C1 segment of cervical spinal cord (tissue), 14 donors: ENCODE measurements at places on chromosomes 11 and 22.

- DNase-seq, result no peak
Measured at GRCh38 chr11:11170352-11171084, 182.5 kb downstream of the CSNK2A3 start.

DNA sequence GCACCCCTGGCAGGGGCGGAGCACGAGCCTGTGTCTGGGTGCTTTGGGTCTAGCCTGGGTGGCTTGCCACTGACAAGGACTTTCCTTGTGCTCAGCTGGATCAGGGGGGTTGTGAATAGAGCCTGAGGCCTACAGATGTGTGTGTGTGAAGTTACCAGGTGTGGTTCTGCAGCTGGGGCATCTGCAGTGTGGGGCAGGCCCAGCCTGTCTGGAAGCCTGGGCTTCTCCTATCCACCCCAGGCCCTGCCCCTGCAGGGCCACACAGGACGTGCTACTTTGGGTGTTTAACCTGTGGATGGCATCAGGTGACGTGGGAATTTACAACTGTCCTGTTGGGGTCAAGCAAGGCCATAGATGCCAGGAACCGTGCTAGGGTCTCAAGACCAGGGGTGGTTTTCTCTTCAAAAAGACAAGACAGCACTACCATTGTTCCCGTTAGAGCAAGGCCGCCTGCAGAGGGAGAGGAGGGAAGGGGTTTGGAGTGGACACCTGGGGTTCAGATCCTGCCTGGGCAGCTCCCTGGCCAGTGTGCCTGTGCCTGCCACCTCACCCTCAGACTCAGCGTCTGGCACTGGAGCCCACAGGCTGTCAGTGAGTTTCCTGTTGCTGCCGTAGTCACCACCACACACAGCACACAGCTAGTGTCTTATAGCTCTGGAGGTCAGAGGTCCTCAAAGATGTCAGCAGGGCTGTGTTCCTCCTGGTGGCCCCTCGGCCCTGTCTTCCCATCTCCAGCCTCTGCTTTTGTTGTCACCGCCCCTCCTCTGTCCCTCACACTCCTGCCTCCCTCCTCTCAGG, 31.6 kb downstream of the CTTN start:
- DNase-seq, result no peak

DNA sequence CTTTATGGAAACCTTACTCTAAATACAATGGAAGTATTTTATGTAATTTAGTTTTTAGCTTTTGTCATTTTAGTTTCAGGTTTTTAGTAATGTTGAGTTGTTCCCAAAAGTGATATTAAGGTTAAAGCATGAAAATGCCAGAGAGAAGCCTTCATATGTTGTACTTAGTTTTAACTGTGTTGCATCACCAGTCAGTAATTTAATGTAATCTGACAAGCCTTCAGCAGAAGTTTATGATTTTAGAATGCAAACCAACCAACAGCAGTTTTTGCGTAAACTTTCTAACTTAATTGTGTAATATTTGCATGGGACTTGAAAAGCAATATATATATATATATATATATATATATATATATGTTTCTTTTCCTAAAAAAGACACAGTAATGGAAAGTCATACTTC, 110.6 kb downstream of the MSANTD4 start:
- DNase-seq, result no peak

DNA sequence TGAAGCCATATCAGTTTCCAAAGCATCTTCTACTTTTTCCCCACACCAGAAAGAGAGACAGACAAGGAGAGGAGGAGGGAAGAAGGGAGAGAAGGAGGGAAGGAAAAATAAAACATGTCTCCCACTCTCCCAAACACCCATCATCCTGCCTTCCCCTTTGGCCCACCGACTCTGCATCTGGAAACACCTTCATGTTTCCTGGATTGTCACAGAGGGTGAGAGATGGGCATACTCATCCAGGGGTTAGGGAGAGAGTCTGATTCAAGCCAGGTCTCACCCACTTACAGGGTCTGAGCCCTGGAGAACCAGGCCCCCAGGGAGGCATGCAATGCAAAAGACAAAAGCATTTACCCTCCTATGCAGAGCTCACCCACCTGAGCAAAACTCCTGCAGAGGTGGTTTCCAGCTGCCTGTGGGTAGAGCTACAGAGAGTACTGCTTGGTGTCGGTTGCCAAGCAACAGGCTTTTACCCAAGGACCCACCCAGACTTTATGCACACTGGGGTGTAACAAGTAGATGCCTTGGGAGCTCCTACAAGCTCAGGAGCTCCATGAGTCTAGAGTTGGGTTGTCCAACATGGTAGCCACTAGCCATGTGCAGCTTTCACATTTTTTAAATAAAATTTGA, 33.4 kb downstream of the MN1 start:
- no peak for DNase-seq

- no peak for DNase-seq
Measured at GRCh38 chr11:64805481-64805880, 2.5 kb upstream of the MAP4K2 start.
